ENCODE measurements at places on chromosomes 5 and 9.

GRCh38 chr9:93808115-93809029 lies 146.8 kb downstream of the BARX1 start:
- no peak for DNase-seq
- no peaks in the 10 kb centered on the region for H3K36me3 ChIP-seq
- H3K4me3 ChIP-seq = no peak overlapping the region
- no peaks in the 10 kb centered on the region for H3K27me3 ChIP-seq

DNA sequence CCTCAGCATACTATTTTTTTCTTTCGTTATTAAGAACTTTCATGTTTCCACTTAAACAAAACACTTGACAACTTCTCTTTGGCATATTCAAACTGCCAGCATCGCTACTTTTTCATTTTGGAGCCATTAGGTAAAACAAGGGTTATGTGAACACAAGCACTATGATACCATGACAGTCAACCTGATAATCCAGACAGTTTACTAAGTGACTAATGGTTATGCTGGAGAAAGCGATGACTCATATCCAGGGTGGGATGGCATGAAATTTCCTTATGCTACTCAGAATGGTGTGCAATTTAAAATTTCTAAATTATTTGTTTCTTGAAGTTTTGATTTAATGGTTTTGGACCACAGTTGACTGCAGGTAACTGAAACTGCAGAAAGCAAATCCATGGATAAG lies 29.9 kb upstream of the PRSS3 start:
- no peaks in the 10 kb centered on the region for H3K4me1 ChIP-seq
- no peaks in the 10 kb centered on the region for H3K27me3 ChIP-seq
- no peaks in the 10 kb centered on the region for H3K36me3 ChIP-seq
- no peak overlapping the region for H3K4me3 ChIP-seq
- DNase-seq = no peak

GRCh38 chr9:107060062-107060461 lies 197.1 kb downstream of the ZNF462 start:
- H3K27ac ChIP-seq = no peak overlapping the region
- no peaks in the 10 kb centered on the region for H3K27me3 ChIP-seq
- no peak for DNase-seq
- no peaks in the 10 kb centered on the region for H3K4me1 ChIP-seq
- H3K36me3 ChIP-seq = no peaks in the 10 kb centered on the region
- H3K4me3 ChIP-seq = no peak overlapping the region

GRCh38 chr9:98254228-98255060 lies 1.0 kb downstream of the TBC1D2 start:
- DNase-seq = no peak
- H3K4me1 ChIP-seq = peaks cover 26% of the 10 kb centered on the region
- H3K27ac ChIP-seq = no peak overlapping the region
- H3K36me3 ChIP-seq = no peaks in the 10 kb centered on the region
- H3K4me3 ChIP-seq = peak overlapping the region; percentile 86

DNA sequence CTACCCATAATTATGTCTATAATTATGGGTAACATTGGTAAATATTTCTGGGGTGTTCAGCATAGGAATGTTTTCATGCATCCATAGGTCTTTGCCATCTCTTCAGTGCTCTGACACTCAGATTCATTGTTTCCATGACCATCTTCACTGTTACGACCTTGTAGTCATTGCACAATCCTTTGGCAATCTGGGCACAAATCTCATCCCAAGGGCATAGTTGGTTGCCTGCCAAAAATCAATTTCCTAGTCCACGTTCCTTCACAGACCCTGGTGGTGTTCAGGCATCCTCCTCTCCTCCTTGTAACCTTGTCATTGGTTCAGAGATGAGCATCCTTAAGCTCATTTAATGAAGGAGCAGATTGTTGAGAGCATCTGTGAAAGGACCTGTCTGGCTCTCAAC lies 1400.7 kb downstream of the CDH12 start:
- H3K36me3 ChIP-seq = no peaks in the 10 kb centered on the region
- no peaks in the 10 kb centered on the region for H3K4me1 ChIP-seq
- no peak overlapping the region for H3K4me3 ChIP-seq

DNA sequence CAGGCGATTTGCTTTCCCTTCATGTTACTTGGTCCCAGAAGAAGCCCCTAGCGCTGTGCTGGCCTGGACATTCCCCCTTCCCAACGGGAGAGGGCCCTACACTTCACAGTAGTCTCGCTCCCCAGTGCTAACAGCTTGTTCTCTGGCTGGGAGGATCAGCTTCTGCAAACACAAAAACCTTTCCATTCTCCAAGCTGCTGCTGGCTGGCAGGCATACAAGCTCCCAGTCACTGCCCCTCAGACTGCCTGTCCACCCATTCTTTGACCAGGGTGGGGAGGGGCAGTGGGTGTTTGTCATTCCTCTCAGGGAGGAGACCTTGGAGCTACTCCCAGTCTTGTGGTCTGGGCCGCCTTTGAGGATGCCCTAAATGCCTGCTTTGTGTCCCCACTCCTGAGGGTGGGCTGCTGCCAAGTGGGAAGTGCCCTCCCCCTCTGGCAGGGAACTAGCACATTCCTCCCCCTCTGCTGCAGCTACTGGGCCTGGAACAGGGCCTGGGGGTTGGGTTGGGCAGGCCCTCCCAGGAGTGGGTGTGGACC lies 20.8 kb downstream of the ENHO start:
- H3K27ac ChIP-seq = no peak overlapping the region
- H3K4me1 ChIP-seq = peaks cover 26% of the 10 kb centered on the region
- H3K27me3 ChIP-seq = no peaks in the 10 kb centered on the region
- no peaks in the 10 kb centered on the region for H3K36me3 ChIP-seq

GRCh38 chr9:82404881-82405280 lies 416.3 kb downstream of the SPATA31D1 start:
- no peaks in the 10 kb centered on the region for H3K27me3 ChIP-seq
- H3K4me3 ChIP-seq = no peak overlapping the region
- no peaks in the 10 kb centered on the region for H3K36me3 ChIP-seq
- H3K27ac ChIP-seq = no peak overlapping the region
- DNase-seq = no peak
- H3K4me1 ChIP-seq = no peaks in the 10 kb centered on the region

DNA sequence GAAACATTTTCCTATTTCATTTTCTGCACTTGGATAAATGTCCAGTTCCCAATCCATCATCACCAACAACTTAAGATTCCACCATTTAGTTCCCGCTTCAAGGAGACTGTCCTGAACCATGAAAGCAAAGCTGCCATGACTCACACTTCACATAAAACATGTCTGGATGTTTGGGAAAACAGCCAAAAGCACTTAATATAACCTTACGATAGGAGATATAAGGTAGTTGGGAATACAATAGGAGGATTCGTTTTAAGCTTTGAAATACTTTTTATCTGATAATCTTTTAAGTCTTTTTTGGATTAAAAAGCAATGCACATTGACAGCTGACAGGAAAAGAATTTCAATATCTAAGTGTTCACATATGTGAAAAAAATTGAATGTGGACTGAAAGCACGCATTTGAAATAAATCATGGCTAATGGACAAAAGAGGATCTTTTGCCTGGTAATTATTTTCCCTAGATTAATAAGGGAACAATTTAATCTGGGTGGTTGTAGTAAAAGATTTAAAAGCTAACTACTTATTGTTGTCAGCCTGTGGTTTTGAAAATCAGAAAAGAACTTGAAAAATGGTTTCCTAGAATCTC lies 17.3 kb upstream of the TGFBI start:
- peaks cover 35% of the 10 kb centered on the region for H3K4me1 ChIP-seq
- H3K4me3 ChIP-seq = no peak overlapping the region
- no peaks in the 10 kb centered on the region for H3K36me3 ChIP-seq
- no peaks in the 10 kb centered on the region for H3K27me3 ChIP-seq
- no peak for DNase-seq
- H3K27ac ChIP-seq = no peak overlapping the region

GRCh38 chr5:83688281-83688680 lies 32.4 kb downstream of the HAPLN1 start:
- no peaks in the 10 kb centered on the region for H3K4me1 ChIP-seq
- H3K27ac ChIP-seq = no peak overlapping the region
- no peaks in the 10 kb centered on the region for H3K36me3 ChIP-seq

DNA sequence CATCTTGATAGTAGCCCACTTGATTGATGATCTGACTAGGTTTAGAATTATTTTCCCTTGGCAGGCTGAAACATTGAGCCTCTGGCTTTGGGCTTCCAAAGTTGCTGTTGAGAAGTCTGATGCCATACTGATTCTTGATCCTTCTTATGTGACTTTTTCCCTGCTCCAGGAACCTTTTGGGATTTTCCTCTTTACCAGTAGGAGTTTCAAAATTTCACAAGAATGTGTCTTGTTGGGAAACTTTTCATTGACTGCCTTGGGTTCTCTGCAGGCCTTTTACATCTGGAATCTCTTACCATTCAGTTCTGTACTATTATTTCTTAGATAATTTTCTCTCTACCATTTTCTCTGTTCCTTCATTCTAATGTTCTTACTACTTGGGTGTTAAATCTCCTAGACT lies 20.0 kb downstream of the STC2 start:
- H3K27me3 ChIP-seq = no peaks in the 10 kb centered on the region
- H3K27ac ChIP-seq = no peak overlapping the region
- peaks cover 15% of the 10 kb centered on the region for H3K4me1 ChIP-seq
- H3K36me3 ChIP-seq = no peaks in the 10 kb centered on the region
- H3K4me3 ChIP-seq = no peak overlapping the region

GRCh38 chr5:30099634-30100033 lies 1093.9 kb upstream of the CDH6 start:
- no peak for DNase-seq
- no peaks in the 10 kb centered on the region for H3K36me3 ChIP-seq
- H3K27ac ChIP-seq = no peak overlapping the region
- H3K27me3 ChIP-seq = peaks cover 4% of the 10 kb centered on the region

- H3K27ac ChIP-seq = peak overlapping the region; percentile 98
- H3K4me1 ChIP-seq = peaks cover 32% of the 10 kb centered on the region
- H3K36me3 ChIP-seq = no peaks in the 10 kb centered on the region
- H3K4me3 ChIP-seq = peak overlapping the region; percentile 84
- H3K27me3 ChIP-seq = no peaks in the 10 kb centered on the region
Observed at GRCh38 chr5:132260714-132261551, 3.4 kb downstream of the PDLIM4 start.

- H3K27me3 ChIP-seq = no peaks in the 10 kb centered on the region
- DNase-seq = no peak
- H3K27ac ChIP-seq = no peak overlapping the region
- H3K36me3 ChIP-seq = no peaks in the 10 kb centered on the region
- no peak overlapping the region for H3K4me3 ChIP-seq
- H3K4me1 ChIP-seq = no peaks in the 10 kb centered on the region
Observed at GRCh38 chr5:147551677-147552076, 41.8 kb upstream of the DPYSL3 start.

GRCh38 chr5:55973296-55973695 lies 21.5 kb downstream of the IL6ST start:
- no peak overlapping the region for H3K4me3 ChIP-seq
- H3K27ac ChIP-seq = no peak overlapping the region
- H3K36me3 ChIP-seq = peaks cover 14% of the 10 kb centered on the region
- H3K27me3 ChIP-seq = no peaks in the 10 kb centered on the region
- peaks cover 25% of the 10 kb centered on the region for H3K4me1 ChIP-seq
- DNase-seq = no peak

- no peak for DNase-seq
- H3K4me1 ChIP-seq = no peaks in the 10 kb centered on the region
- no peak within 1 kb of the TSS for H3K27ac ChIP-seq
- H3K36me3 ChIP-seq = no peaks in the 10 kb centered on the region
- no peak within 1 kb of the TSS for H3K4me3 ChIP-seq
Observed at GRCh38 chr5:157059093-157059539, at the start of gene HAVCR1. Gene HAVCR1, minus strand, starts transcription at chr5:157059116. Its CDS starts 1,173 bp downstream, at chr5:157057943.

GRCh38 chr5:175335691-175336090 lies 108.3 kb downstream of the DRD1 start:
- no peaks in the 10 kb centered on the region for H3K27me3 ChIP-seq
- H3K27ac ChIP-seq = no peak overlapping the region
- no peaks in the 10 kb centered on the region for H3K4me1 ChIP-seq
- no peak overlapping the region for H3K4me3 ChIP-seq
- DNase-seq = no peak
- no peaks in the 10 kb centered on the region for H3K36me3 ChIP-seq

DNA sequence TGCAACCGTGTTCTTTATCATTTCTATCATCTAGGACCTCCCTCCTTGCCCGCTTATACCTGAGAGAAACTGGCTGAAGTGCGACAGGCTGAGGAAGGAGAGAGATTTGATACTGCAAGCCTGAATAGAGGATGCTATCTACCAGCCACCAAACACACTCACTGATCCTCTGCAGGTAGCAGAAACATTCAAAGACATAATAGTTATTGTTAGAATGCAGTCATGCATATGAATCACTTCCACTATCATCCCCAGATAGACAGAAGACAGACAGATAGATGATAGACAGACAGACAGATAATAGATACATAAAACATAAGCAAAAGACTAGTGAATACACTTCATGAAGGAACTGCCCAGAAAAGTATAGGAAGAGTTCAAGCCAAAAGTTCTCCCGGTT lies 32.9 kb downstream of the FAM81B start:
- H3K27me3 ChIP-seq = no peaks in the 10 kb centered on the region
- no peaks in the 10 kb centered on the region for H3K4me1 ChIP-seq
- no peak overlapping the region for H3K27ac ChIP-seq
- no peak overlapping the region for H3K4me3 ChIP-seq
- DNase-seq = no peak

GRCh38 chr9:107340920-107341632 lies 58.0 kb downstream of the RAD23B start:
- H3K4me1 ChIP-seq = peaks cover 5% of the 10 kb centered on the region
- H3K27ac ChIP-seq = no peak overlapping the region
- H3K36me3 ChIP-seq = no peaks in the 10 kb centered on the region

GRCh38 chr9:26567976-26568375 lies 324.6 kb downstream of the CAAP1 start:
- H3K27ac ChIP-seq = no peak overlapping the region
- no peak for DNase-seq
- H3K36me3 ChIP-seq = no peaks in the 10 kb centered on the region
- no peak overlapping the region for H3K4me3 ChIP-seq

GRCh38 chr5:131766689-131767088 lies 30.1 kb downstream of the FNIP1 start:
- H3K27me3 ChIP-seq = no peaks in the 10 kb centered on the region
- no peaks in the 10 kb centered on the region for H3K36me3 ChIP-seq
- DNase-seq = no peak
- H3K4me1 ChIP-seq = peaks cover 17% of the 10 kb centered on the region
- no peak overlapping the region for H3K27ac ChIP-seq
- H3K4me3 ChIP-seq = no peak overlapping the region

GRCh38 chr9:97710356-97711222 lies 13.4 kb upstream of the XPA start:
- no peaks in the 10 kb centered on the region for H3K36me3 ChIP-seq
- H3K27ac ChIP-seq = no peak overlapping the region
- no peaks in the 10 kb centered on the region for H3K4me1 ChIP-seq
- no peak overlapping the region for H3K4me3 ChIP-seq
- no peaks in the 10 kb centered on the region for H3K27me3 ChIP-seq

DNA sequence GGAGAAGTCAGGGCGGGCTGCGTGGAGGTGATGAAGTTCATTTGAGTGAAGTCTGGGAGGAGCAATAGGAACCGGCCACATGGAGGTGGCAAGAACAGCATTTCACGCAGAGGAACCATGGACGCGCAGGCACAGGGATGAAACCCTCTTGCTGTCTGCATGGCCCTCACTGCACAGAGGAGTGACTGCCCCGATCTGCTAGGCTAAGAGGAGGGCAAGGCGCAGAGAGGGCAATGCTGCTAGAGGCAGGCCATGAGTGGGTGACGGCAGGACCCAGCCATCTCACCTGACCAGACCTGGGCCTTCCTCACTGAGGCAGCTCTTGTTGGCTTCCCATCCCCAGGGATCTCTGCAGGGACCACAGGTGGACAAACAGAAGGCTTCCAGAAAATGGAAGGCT lies 90.3 kb downstream of the BARX1 start:
- no peak overlapping the region for H3K4me3 ChIP-seq
- DNase-seq = no peak
- no peaks in the 10 kb centered on the region for H3K27me3 ChIP-seq
- H3K27ac ChIP-seq = no peak overlapping the region
- no peaks in the 10 kb centered on the region for H3K36me3 ChIP-seq

Data from thoracic aorta (tissue), 2 donors.